ENCODE measurements at places on chromosomes 7 and 10. TPM values are rescaled to one million over a fixed set of nuclear protein-coding genes. Genes with fewer than 3 reads are reported as not detected.

The PAX2 gene
- total RNA-seq: not detected

The CYP2E1 gene
- total RNA-seq: not detected

The ZNF804B gene
- not detected for total RNA-seq

The C10orf53 gene
- total RNA-seq: not detected

The FAM25C gene
- total RNA-seq: not detected

The ADAM12 gene
- 0.14 TPM for total RNA-seq

The DENND2A gene
- not detected for total RNA-seq

The UNCX gene
- not detected for total RNA-seq

The SLC29A3 gene
- total RNA-seq: 2.1 TPM

The PON1 gene
- total RNA-seq: not detected

The GIMAP5 gene
- 8.9 TPM for total RNA-seq

The CCDC146 gene
- 1.1 TPM for total RNA-seq

The GPNMB gene
- total RNA-seq: 0.72 TPM

The TMEM130 gene
- not detected for total RNA-seq

The FGFBP3 gene
- total RNA-seq: 0.27 TPM

The GAD2 gene
- not detected for total RNA-seq

The AKR1E2 gene
- 2.0 TPM for total RNA-seq

The ASZ1 gene
- not detected for total RNA-seq

The HYAL4 gene
- not detected for total RNA-seq

The CEP41 gene
- 14.0 TPM for total RNA-seq

The ACSL5 gene
- total RNA-seq: 10.6 TPM

The TUBAL3 gene
- total RNA-seq: 0.57 TPM

The MYL7 gene
- not detected for total RNA-seq

The CDC14C gene
- not detected for total RNA-seq

Measured in thoracic aorta endothelial cell (primary cell).